ENCODE measurements at places on chromosomes 3 and 15.

- DNase-seq: no peak
These were observed 42.1 kb upstream of the NOX5 start for GRCh38 chr15:68972201-68973065.

GRCh38 chr15:101037090-101037830 lies 118.1 kb downstream of the LRRK1 start:
- DNase-seq: no peak

DNA sequence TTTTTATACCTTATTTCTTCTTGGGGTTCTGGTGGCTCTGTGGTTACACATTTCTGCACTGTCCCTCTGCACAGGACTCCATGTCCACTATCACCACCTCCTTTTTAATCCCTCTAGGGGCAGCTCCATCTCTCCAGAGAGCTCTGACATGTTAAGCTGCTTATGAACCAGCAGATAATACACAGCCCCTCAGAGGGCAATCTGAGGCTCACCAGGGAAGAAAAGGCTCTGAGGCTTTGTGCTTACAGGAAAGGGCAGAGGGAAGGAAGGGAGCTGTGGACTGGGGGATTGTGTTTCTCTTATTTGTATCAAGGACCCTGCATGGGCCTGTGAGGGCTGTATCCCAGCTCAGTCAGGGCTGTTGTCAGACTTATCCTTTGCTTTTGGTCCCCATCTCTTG lies 164.5 kb downstream of the EPHB1 start:
- no peak for DNase-seq

- DNase-seq: no peak
These were observed 306.5 kb downstream of the PLOD2 start for GRCh38 chr3:145854499-145854898.

DNA sequence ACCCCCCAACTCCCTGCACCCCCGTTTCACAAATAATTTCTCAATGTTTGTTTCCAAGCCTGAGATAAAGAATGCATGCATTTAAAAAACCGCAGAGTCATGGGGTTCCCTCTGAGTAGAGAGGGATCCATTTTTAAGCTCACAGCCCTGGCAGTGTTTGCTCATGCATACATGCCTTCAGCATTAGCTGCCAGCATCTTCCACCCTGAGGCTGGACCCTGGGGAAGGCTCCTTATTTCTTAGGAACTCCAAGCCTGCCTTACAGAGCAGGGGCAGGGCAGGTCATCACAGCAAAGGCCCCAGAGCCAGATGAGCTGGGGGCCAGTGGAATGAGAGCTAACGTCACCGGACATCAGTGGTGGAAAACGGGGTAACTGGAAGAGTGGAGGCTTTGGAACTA lies 31.3 kb downstream of the TLE3 start:
- DNase-seq: no peak

DNA sequence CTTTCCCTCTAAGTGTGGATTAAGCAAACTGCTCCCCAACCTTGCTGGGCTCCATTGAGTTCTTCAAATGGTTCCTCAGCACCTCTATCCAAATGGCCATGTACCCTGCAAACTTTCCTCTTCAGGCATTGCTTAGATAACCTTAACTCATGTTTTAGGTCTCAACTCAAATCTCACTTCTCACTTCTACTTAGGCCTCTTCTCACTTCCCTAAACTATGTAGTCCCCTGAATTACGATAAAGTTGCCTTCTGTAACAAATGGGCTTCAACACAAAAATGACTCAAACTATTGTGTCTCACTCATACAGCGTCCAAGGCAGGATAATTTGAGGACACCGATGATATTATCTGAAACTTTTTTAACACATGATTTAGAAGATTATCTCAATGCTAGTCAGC lies 62.4 kb upstream of the STAC start:
- no peak for DNase-seq

DNA sequence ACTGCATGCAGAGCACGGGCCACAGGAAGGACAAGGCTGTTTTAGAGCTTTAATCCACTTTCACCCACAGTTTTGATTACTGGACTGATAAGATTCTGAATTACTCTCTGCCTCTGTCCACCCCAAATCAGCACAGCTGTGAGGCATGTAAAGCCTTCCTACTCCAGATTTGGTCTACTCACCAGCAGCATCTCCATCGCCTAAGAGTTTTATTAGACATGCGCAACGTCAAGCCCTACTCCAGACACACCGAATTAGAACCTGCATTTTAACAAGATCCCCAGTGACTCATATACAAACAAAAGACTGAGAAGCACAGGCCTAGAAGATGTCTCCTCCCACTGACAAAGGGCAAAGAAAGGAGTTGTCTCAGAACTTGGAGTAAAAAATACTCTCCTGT lies 221.2 kb downstream of the TUSC7 start:
- no peak for DNase-seq

GRCh38 chr15:52481915-52482314 lies 46.8 kb downstream of the MYO5A start:
- no peak for DNase-seq

DNA sequence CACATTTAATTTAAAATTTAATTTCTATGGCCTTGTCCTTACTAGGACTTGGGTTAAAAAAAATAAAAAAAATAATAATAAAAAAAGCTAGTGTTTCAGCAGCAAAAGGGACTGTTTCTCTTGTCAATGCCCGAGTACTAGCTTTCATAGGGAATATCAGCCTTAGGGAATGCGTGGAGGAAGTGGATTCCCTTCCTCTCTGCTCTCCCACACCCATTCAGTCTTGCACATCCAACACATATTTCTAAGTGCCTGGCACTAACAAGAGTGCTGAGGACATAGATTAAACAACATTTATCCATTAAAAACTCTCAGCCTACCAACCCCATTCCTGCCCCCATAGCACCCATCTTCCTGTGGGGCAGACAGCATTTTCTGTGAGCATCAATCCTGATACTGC lies 6.2 kb downstream of the ZNF385D start:
- DNase-seq: no peak

GRCh38 chr15:74327756-74328155 lies 39.7 kb downstream of the CYP11A1 start:
- DNase-seq: no peak

- no peak for DNase-seq
These were observed 32.4 kb upstream of the NMNAT3 start for GRCh38 chr3:139710212-139710611.

DNA sequence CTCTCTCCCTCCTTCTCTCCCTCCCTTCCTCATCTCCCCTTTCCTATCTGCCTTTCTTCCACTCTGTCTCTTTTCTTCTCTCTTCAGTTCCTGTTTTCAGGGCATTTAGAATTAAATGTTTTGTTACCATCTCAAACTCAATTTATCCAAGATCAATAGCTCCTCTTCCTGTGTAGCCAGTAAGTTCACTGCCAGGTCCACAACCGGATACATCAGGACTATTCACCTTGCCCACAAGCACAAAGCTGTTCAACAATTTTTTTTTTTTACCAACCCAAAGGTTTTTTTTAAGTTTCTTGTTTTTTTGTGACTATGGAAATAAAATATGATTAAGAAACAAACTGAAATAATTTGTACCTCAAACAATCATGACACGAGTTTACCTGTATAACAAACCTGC lies 26.1 kb downstream of the FBN1 start:
- DNase-seq: no peak

GRCh38 chr15:48447657-48448056 lies 116.4 kb downstream of the DUT start:
- DNase-seq: no peak

DNA sequence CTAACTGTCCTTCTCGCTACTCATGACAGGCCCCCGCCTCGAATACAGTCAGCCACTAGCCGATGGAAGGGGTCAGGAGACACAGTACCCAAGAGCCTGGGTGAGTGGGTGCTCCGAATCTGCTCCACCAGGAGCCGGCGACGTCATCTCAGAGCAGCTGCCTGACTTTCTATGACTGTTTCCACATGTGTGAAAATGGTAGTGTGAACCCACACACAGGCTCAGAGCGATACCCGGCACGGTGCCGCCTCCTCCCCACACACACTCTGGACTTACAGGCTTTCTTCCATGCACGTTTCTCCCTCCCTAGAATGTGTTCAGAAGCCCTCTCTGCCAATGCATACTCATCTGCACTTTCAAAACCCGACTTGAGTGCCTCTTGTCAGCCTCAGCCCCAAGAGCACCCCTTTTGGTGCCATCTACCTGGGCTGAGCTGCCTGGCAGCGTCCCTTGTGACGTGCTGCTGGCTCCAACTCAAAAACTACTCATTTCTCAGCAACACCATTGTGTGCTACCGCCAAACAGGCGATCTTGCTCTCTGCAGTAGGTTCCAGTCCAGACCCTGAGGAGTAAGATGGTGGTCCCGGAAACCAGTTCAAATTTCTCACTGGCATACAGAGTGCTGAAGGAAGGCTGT lies 29.7 kb downstream of the VGLL4 start:
- DNase-seq: no peak

DNA sequence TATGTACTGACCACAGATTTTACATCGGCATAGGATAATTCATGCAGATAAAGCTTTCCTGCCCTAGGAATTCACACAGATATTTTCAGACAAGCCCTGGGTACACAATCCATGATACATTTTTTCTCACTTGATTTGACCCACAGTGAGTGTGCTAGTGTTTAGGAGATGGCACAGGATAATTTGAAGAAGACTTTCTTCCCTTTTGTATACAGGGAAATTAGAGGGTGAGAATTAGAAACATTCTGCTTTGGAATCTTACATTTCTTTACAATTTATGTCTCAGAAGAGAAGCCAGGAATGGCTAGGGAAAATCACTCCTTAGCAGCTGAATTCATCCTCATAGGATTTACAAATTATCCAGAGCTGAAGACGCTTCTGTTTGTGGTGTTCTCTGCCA lies at the start of gene OR5K4:
Gene OR5K4, plus strand, starts transcription at position 301 of the 400 bp plus-strand sequence. Its CDS starts 0 bp downstream, at position 301.
- DNase-seq: no peak

DNA sequence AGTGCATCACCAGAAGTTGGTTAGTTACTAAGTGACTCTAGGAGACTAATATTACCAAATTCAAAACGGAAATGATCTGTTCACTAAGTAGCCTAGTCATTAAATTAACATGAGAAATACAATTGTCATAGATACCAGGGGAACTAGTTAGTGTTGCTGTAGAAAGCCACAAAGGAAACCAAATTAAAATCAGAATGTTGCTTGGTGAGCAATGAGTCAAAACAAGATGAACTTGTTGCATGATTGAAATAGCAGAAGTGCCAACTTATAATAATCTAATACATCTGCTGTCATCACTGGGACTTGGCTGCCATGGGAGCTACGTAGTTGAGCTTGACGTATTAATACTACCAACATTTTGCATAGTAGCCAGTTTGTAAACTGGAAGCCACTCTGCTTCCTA lies 458.1 kb downstream of the DIPK2A start:
- no peak for DNase-seq

- DNase-seq: no peak
These were observed 175.1 kb upstream of the ATP11B start for GRCh38 chr3:182618085-182618732.

- DNase-seq: no peak
These were observed 51.8 kb downstream of the CHST2 start for GRCh38 chr3:143171141-143171980.

DNA sequence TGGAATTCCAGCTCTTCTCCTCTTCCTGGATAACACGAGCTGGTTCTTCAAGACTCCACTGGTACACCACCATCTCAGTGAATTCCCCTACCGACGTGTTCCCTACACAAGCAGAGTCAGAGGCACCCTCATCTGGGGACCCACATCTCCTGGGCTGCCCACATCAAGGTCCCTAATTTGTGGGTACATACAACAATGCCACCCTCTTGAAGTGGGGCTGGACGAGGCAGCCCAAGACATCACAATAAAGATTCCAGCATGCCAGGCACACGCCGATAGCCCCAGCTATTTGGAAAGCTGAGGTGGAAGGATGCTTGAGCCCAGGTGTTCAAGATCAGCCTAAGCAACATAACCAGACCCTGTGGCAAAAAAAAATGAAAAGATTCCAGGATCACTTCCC lies 221.2 kb upstream of the LINGO1 start:
- no peak for DNase-seq

GRCh38 chr3:195071011-195071728 lies 199.8 kb downstream of the XXYLT1 start:
- DNase-seq: no peak
